ENCODE measurements at places on chromosomes 12 and 14.
A peak's percentile ranks its signal among the peaks of the same experiment; 100 is the strongest.

- no peak for DNase-seq
Observed at GRCh38 chr12:4947253-4947652, 37.5 kb downstream of the KCNA1 start.

DNA sequence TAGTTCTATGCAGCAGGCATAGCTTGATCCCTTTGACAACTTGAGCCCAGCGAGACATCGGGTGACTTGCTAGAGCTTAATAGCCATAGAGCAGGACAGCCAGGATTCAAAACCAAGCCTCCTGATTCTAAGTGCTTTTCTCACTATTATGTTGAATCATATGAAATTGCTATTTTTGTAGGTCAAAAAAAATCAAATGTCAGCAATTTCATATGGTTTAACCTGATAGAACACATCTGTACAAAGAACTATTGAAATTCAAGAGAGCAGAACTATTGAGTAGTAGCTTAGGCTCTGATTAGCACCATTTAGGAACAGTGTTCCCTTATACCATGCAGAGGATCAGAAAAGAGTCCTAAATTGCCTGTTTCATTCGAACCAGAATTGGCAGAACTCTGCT lies 132.0 kb downstream of the EMP1 start:
- no peak for DNase-seq

GRCh38 chr14:22892488-22892887 lies 9.5 kb downstream of the REM2 start:
- DNase-seq = no peak

DNA sequence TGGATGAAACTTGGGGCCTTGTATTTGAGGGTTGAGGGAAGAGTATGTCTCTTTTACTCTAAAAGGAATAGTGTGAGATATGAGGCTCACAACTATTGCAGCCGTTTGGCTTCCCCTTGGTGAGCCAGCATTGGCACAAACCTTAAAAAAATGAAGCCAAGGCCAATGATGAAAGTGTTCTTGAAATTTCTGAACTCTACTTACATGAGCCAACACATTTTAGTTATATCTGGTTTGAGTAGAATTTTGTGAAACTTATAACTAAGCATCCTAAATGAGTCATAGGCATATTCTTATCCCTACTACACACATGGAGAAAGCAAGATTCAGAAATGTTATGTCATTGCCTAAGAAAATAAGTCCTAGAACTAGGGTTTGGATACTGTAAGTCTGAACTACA lies 55.3 kb upstream of the ACSS3 start:
- DNase-seq = no peak

DNA sequence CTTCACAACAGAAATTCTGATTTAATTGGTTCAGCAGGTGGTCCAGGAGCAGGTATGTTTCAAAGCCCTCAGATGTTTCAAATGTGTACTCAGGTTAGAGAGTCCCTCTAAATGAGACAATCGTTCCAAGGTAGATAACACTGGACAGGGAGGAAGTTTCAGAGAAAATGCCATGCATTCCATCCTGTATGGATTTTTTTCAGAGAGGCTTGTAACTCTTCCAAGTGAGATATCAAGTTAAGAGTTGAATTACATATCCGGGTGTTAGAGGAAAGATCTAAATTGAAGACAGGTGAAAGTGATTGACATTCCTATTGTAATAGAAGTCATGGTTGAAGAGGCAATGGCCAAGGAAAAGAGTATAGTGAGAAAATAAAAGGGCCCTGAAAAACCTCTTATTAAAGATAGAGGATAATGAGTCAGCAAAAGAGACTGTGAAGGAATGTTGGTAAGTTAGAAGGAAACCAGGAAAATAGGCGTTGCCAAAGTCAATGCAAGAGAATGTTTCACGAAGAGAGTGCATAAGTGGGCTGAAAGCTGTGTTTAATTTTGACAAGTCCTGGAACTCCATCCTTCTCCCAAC lies 105.8 kb downstream of the BMP4 start:
- peak; percentile 71 for DNase-seq

DNA sequence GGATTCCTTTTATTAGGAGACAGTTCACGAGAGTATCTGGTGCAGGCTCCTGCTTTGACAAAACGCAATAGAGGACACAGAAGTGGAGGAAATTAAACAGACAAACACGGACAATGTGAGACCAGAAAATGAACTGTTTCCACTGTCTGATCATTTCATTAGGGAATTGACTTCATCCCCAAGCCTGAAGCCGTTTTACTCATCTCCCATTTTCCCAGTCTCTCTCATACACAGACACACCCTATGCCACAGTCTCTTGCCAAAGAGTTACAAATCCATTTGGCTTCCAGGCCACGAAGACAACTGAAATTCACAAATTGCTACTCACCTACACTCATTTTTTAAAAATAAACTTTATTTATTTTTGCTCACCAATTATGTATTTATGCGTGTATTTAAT lies 1087.8 kb upstream of the TMEM132C start:
- DNase-seq = no peak

- no peak for DNase-seq
Observed at GRCh38 chr14:69441948-69442347, 42.6 kb upstream of the PLEKHD1 start.

DNA sequence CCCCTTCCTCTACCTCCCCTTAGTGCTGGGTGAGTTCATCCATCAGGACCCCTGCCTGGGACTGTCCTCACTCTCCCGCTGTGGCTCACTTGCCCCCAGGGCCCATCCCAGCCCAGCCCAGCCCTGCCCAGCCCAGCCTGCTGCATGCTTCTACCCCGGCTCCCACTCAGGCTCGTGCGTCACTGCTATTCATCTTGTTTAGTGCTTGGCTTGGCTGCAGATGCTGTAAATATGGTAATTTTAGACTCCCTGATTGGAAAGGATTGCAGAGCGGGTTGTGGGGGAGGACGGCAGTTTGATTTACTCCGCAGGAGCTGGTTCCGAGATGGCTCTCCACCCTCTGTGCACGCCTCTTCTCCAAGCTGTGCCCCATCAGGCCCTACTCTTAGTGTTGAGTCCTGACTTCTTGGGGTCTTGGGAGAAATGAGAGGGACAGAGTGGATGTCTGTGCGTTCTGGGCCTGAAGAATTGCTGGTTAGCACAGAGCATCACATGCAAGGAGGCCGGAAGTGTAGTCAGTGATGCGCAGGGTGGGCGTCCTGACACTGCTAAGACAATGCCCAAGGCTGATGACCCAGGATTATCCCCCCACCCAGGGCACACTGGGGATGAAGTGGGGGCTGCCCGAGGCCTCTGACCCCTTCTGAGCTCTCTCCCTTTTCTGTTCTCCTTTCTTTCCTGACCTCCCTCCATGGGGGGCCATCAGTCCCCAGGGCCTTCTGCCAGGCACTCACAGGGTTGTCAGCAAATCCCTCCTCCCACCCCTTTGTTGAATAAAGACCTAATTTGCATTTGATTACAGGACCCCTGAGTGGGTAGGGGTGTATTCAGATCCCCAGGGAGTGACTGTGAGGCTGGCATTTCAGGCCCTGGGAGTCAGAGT lies 244.4 kb downstream of the ZFP36L1 start:
- peak; percentile 98 for DNase-seq

GRCh38 chr12:80513211-80513610 lies 69.2 kb downstream of the PTPRQ start:
- no peak for DNase-seq

GRCh38 chr12:80187660-80188090 lies 88.3 kb downstream of the OTOGL start:
- peak; percentile 93 for DNase-seq

- DNase-seq = no peak
Observed at GRCh38 chr12:102430661-102431060, 49.7 kb downstream of the IGF1 start.

DNA sequence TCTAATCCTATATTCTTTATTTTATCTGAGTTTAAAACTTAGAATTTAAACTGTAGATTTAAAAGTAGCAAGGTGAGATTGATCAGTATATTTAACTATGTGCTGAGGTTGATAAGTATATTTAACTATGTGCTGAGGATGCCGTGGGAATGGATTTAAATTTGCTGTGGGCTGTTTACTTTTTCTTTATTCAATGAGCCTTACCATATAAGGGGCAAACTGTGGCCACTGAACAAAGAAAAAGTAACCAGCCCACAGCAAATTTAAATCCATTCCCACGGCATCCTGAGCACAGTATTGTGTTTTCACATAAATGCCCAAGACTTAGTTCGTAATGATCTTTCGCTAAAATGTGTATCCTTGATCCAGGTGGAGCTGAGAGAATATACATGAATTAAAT lies 43.1 kb downstream of the PROX2 start:
- no peak for DNase-seq

DNA sequence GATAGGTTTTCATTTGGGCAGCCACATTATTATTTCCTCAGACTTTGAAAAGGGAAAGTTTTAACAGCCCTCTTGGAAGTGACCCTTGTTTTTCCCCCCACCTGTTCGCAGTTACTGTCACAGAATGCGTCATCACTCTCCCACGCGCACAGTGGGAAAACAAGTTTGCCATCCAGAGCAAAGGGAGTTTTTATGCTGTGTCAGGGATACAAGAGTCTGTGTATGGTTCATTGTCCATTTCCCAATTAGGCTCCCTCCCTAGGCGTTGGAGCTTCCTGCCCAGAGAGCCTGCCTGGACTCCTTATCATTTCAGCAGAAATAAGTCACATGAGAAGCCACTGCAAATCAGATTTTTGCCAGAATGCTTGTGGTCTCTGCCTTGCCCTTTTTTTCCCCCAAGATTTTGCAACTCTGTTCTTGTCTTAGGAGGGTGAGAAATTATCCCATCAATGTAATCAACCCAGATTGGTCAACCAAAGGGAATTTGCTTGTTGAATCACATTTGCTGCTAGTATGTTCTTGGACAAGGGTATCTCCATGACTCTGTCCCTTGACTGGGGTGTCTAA lies 104.1 kb downstream of the IGF1 start:
- DNase-seq = no peak

DNA sequence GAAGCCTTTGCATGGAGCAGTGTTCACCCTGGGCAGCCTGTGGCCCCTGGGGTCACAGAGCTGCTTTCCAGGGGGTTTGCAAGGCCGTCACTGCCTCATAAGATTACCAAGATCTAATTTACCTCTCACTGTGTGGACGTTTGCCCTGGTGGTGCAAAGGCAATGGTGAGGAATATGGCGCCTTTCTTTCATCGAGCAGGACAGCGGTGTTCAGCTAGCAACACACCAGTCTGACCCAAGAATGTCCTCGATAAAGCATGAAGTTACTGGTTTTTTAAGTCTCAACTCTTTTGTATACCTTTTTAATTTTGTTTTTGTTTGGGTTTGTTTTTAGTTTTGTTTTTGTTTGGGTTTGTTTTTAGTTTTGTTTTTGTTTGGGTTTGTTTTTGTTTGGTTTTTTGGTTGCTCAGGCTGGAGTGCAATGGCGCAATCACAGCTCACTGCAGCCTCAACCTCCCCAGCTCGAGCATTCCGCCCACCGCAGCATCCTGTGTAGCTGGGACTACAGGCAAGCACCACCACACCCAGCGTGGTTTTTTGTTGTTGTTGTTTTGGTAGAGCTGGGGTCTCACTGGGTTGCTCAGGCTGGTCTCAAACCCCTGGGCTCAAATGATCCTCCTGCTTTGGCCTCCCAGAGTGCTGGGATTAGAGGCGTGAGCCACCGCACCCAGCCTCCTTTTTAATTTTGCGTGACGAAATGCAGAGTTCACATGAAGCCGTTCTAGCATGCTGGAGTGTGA lies 57.9 kb downstream of the PPP2R5C start:
- DNase-seq = no peak

GRCh38 chr12:7884689-7885088 lies 12.0 kb upstream of the SLC2A14 start:
- peak; percentile 3 for DNase-seq

GRCh38 chr14:98325761-98326160 lies 946.2 kb downstream of the BCL11B start:
- DNase-seq = no peak

DNA sequence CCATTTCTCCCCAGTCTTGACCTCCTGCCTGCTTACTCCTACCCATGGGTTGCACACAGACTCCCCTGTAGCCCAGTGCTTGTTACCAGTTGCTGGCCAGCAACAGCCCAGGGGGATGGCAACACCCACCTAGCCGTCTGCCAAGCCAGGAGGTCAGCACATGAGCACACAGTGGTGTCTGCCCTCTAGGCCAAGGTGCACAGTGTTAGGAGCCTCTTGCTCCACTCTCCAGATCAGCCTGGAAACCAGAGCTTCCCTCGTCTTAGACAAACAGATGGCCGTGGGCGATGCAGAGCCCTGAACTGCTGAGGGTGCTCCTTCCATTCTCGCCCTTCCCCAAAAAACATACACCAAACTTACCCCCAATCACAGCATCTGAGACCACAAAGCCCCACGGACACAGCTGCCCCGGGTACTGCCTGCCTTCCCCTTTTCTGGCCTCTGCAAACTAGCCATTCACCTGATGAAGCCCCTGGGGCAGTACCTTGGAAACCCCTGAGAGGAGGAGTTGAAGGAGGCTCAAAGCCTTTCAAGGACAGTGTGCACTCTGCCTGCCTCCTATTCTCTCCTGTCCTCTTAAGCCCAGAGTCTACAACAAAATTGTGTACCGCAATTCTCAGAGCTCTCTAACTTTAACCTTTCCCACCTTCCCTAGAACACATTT lies 1.0 kb upstream of the GPD1 start:
- DNase-seq = no peak

DNA sequence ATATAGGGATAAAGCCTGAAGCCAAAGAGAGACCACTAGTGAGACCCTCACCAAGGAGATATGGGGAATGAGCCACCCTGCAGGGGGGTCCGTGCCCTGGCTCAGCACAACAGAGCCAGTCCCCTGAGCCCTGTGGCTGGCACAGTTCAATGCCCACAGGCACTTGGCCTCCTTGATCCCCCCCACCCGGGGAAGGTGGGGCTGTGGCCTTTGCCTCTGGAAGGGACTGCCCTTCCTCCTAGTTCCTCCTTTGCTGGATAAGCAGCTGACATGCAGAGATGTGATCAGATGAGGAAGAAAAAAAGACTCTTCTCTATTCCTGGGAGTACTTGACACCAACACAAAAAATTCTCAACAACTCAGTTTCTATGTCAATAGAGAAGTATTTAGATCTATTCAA lies 19.9 kb downstream of the TTC7B start:
- DNase-seq = no peak

- DNase-seq = no peak
Observed at GRCh38 chr14:82987502-82988124, 1454.0 kb upstream of the SEL1L start.

DNA sequence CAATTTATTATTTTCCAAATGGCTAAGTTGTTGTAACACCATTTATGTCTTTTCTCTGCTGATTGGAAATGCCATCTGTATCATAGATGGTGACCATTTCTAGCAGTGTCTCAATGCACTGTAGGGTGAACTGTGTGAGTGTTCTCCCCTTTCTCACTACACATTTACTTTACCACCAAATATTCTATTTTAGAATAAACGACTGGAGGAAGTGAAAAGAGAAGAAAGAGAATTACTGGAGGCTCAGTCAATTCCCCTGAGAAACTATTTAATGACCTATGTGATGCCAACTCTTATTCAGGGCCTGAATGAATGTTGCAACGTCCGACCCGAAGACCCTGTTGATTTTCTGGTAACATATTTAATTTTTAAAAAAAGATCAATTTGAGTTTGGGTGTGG lies 15.5 kb upstream of the PAPOLA start:
- no peak for DNase-seq

DNA sequence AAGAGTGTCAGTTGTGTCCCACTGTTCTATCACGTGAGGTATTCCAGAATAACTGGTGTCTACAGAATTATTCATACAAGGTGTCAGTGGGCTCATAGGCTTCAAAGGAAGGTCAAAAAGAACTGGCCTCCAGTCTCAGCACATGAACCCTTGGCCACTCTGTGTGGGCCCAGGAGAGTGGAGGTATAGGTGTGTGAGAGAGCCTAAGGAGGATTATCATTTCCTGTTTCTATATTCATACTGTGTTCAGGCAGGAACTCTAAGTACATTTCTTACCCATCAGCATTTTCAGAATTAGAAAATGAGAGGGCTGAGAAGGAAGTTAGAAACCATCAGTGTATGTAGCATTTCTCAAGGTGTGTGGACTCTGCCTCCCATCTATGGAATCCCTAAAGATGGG lies 87.0 kb downstream of the BTG1 start:
- no peak for DNase-seq
